ENCODE measurements at places on chromosomes 7 and 10.
A peak's percentile ranks its signal among the peaks of the same experiment; 100 is the strongest.

- peak overlapping the region; percentile 97 for H3K4me3 ChIP-seq
- peaks cover 78% of the 10 kb centered on the region for H3K36me3 ChIP-seq
- H3K27me3 ChIP-seq: no peaks in the 10 kb centered on the region
- peak overlapping the region; percentile 90 for H3K27ac ChIP-seq
- peak; percentile 70 for DNase-seq
Observed at GRCh38 chr7:26200038-26200443, 505 bp downstream of the HNRNPA2B1 start.

GRCh38 chr10:7192831-7193361 lies 217.9 kb downstream of the SFMBT2 start:
- no peaks in the 10 kb centered on the region for H3K4me1 ChIP-seq
- no peaks in the 10 kb centered on the region for H3K36me3 ChIP-seq
- DNase-seq: no peak
- no peak overlapping the region for H3K4me3 ChIP-seq
- H3K27ac ChIP-seq: no peak overlapping the region

DNA sequence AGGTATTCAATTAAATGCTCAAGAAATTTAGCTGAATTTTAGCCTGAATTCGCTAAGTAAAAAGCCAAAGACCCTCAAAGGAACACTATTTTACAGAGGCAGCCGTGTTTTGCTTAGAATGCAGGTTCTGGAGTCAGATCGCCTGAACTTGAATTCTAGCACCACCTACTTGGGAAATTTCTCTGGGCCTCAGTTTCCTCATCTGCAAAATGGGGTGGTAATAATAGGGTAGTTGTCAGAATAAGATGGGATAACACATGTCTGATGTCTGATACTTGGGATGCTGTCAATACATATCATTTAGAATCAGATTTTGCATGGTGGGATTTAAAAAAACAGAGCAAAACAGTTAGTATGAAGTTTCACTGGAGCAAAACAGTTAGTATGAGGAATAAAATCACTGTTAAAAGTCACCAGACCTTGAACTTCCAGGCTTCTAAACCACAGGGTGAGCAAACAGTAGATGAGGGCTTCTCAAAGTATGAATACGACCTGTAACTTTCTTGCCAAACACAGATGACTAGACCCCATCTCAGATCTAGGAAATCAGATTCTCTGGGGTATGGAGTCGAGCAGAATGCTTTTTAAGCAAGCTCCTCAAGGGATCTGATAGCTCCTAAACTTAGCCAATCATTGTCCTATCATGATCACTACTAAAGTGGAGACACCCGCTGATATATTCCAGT lies 75.4 kb downstream of the ATXN7L1 start:
- no peak overlapping the region for H3K4me3 ChIP-seq
- H3K4me1 ChIP-seq: peaks cover 12% of the 10 kb centered on the region
- DNase-seq: no peak
- H3K27me3 ChIP-seq: no peaks in the 10 kb centered on the region
- no peaks in the 10 kb centered on the region for H3K36me3 ChIP-seq

DNA sequence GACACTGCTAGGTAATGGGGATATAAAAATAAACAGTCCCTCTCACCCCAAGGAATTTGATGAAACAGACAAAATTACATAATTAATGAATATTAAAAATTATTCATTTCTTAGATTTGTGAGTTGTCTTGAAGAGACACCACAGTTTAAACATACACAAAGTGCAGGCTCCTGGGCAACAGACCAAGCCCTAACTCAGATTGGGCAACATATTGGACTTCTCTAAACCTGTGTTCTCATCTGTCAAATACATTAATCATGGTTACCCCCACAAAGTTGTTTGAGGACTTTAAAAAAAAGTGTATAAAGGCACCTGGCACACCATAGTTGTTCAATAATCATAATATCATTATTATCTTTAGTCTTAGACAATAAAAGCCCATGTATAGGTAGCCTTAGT lies 62.5 kb upstream of the CAPZA2 start:
- no peak for DNase-seq
- H3K27ac ChIP-seq: peak overlapping the region; percentile 79
- H3K36me3 ChIP-seq: peaks cover 30% of the 10 kb centered on the region
- no peak overlapping the region for H3K4me3 ChIP-seq
- peaks cover 36% of the 10 kb centered on the region for H3K4me1 ChIP-seq

- H3K27me3 ChIP-seq: no peaks in the 10 kb centered on the region
- no peak for DNase-seq
- H3K4me3 ChIP-seq: no peak overlapping the region
- H3K4me1 ChIP-seq: no peaks in the 10 kb centered on the region
- H3K36me3 ChIP-seq: no peaks in the 10 kb centered on the region
Observed at GRCh38 chr10:132541601-132542011, 4.0 kb downstream of the INPP5A start.

DNA sequence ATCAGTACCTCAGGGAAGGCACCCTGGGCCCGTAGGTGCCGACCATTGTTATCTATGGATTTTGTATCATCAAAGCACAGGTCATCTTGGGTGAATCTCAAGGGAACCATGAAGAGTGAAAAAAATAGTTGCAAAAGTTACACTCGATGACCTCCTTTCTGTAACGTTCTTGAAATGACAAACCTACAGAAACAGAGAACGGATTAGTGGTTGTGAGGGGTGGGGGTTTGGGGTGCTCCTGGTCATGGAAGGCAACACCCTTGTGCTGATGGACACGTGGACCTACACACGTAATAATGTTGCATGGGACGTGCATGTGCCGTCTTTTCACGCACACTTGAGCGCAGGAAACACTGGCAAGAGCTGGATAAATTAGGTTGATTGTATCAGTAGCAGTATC lies 655.9 kb downstream of the SDK1 start:
- no peak for DNase-seq
- H3K27me3 ChIP-seq: no peaks in the 10 kb centered on the region
- no peak overlapping the region for H3K4me3 ChIP-seq
- no peaks in the 10 kb centered on the region for H3K36me3 ChIP-seq

GRCh38 chr7:151244196-151244840 lies 4.2 kb downstream of the SMARCD3 start:
- no peaks in the 10 kb centered on the region for H3K36me3 ChIP-seq
- peak; percentile 31 for DNase-seq
- H3K27me3 ChIP-seq: peaks cover 9% of the 10 kb centered on the region
